Activated T-helper 1 cell treated with anti-CD3 and anti-CD28 coated beads, Interleukin-2, amount 50 U/mL, for 16 hours (primary cell): ENCODE measurements at places on chromosomes 3 and 15.

- DNase-seq, result no peak
These were observed 99.9 kb downstream of the PLD1 start for GRCh38 chr3:171710359-171710758.

GRCh38 chr3:43014956-43015355 lies 35.8 kb downstream of the GASK1A start:
- no peak for DNase-seq

DNA sequence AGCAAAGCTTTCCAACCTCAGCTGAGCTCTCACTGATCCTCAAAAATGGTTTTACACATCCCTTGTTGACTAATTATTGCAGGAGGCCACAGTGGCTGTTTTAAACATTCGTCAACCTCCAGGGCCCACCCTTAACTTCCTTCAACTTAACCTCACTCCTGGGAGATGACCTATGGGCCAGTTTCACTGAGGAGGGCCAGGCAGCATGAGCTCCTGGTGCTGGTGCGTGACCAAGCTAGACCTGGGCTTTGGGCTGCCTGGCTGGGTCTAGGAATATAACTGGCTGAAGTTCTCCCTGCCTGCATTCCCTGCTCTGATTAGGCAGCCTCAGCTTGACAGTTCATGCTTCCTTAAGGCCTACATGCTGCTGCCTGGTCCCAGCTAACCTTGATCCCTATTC lies 273.7 kb upstream of the ATP11B start:
- DNase-seq, result no peak

DNA sequence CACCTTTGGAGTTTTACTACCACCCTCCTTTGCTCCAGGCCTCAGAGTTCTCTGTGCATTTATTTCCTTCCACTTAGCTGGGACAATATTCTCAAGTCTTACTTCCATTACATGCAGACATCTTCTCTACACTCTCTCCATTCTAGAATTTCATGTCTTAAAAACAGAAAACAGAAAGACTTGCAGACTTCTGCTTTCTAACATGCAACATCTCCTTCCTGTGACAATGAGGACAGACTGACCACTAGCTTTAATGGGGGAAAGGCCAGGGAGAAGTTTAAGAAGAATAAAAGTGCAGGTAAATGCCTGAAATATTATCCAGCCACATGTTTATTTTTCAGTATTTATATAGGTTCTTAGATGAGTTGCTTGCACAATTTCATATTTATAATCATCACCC lies 17.1 kb upstream of the CSTA start:
- DNase-seq, result no peak

DNA sequence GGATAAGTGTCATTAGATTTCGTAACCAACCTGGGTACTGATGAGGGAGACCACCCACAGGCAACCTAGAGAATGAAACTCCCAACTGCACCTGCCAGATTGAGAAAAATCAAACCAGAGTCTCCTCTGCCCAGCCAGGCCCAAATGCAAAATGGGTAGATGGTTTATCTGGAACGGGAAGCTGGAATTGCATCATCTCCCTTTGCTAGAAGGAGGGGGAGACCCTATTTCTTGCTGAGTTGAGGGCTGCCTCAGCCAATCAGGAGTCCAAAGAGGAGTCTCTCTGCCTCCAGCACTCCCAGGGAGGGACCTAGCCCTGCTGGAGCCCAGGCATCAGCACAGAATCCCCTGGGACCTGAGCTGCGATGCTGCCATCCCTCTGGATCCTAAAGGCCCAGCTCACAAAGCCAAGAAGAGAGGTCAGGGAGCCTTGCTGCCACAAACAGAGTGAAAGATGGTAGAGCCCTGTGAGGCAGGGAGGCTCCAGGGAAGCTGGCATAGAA lies 8.1 kb downstream of the RMDN3 start:
- DNase-seq, result no peak

DNA sequence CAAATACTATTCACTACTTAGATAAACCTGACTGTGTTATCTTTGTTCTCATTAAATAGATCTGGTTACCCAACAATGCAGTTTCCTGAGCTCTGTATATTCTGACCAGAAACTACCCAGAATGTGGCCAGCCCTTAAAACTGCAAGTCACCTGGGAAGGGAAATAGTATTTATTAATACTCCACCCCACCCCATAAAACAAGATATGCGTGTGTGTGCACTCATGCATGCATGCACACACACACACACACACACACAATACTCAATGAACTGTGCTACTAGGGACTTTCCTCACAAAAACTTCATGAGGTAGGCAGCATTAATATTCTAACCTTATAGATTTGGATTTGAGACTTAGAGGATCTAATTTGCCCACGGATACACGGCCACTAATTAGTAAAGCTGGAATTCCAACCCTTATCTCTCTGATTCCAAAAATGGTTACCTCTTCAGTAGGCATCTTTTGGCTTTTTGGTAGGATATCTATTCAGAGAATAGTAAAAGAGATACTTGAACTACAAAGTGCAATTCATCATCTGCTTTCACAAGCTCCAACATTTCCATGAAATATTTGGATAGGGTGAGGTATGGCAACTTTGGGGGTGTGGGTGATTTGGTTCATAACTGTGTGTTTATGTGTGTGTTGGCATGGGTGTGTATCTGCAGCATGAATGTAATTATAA lies 197.0 kb upstream of the CFAP20DC start:
- DNase-seq, result no peak

GRCh38 chr15:100728371-100729201 lies 126.2 kb downstream of the ASB7 start:
- DNase-seq, result no peak
